AG09319 (cell line): ENCODE measurements at places on chromosomes 11 and 22.

DNA sequence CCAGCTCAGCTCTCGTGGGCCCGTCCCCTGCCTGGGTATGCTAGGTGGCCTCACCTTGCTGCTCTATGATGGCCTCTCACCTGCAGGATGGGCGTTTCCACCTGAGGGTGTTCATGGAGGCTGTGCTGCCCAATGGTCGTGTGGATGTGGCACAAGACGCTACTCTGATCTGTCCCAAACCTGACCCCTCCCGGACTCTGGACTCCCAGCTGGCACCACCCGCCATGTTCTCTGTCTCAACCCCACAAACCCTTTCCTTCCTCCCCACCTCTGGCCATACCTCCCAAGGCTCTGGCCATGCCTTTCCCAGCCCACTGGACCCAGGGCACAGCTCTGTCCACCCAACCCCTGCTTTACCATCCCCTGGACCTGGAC lies 2.1 kb downstream of the ZP1 start:
- no peak for DNase-seq

DNA sequence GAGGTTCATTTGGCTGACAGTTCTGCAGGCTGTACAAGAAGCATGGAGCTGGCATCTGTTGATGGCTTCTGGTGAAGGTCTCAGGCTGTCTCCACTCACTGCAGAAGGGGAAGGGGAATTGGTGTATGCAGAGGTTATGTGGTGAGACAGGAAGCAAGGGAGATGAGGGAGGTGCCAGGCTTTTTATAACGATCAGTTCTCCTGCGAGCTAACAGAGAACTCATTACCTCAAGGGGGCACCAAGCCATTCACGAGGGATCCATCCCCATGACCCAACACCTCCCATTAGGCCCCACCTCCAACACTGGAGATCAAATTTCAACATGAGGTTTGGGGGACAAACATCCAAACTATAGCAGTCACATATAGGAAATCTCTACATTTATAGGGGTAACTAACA lies 38.7 kb upstream of the E2F8 start:
- no peak for DNase-seq

DNA sequence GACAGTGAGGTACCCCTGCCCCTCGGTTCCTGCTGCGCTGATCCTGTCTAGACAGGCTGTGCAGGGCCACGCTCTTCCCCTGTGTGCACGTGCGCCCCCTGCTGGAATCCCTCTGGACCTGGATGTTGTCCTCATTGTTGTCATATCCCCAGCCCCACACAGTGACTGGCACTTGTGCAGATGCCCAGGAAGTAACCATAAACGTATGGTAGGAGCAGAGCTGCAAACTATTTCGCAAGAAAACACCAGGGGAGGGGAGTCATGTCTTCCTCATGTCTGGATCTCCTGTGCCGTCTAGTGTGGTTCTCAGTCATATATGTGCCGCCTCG lies 114.7 kb downstream of the CRYBB2 start:
- DNase-seq = no peak

DNA sequence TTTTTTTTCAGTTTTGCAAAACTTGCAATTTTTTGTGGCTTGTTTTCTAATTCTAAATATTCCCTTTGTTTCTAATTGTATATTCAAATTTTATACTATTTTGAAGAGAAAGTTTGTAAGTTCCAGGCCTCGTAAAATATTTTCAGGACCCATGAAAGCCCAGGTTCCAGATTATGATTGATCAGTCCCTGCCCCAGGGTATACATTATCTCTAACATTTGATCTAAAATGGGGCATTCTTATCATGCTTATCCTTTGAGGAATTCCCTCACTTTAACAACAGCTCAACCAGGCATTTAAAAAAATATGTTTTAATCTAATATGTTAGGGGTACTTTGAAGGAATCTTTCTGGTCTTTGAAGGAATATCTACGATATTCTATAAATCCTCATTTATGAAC lies 26.4 kb downstream of the CYB5R2 start:
- no peak for DNase-seq

GRCh38 chr22:29158546-29158945 lies 47.1 kb upstream of the EMID1 start:
- DNase-seq = no peak

DNA sequence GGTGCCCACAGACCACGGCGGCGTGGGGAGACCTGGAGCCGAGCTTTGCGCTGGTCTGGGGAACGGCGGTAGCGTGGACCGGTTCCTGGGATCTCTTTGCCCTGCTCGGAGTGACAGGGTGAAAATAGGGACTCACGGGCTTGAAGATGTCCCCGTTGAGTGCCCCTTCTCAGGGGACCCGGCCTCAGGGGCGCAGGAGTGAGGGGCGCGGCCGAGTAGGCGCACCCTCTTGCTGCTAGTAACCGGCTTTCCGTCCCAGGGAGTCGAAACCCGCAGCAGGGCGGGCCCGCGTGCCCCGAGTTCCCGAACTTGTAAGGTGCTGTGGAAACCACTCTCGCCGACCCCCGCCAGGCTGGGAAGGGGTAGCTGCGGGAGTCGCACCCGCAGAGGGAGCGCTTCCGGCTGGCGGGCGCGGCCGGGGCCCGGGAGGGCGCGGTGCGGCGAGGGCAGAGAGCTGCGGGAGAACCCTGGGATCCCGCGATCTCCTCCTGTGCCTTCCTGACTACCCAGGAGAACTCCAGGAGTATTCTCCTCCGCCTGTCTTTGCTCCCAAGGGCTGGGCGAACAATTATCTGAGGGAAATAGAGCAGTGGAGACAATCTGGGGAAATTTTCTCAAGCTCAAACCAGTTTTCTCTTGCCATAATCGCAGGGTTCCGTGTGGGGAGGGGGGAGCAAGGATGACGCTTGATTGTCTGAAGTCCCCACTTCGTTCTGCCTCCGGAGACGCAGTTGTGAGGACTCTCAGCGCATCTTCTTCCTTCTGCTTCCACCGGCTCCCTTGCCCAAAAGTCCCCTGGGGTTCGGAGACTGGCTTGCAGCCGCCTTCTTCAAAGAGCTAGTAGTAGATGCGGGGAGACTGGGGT lies 666 bp downstream of the NELL1 start:
- no peak for DNase-seq

DNA sequence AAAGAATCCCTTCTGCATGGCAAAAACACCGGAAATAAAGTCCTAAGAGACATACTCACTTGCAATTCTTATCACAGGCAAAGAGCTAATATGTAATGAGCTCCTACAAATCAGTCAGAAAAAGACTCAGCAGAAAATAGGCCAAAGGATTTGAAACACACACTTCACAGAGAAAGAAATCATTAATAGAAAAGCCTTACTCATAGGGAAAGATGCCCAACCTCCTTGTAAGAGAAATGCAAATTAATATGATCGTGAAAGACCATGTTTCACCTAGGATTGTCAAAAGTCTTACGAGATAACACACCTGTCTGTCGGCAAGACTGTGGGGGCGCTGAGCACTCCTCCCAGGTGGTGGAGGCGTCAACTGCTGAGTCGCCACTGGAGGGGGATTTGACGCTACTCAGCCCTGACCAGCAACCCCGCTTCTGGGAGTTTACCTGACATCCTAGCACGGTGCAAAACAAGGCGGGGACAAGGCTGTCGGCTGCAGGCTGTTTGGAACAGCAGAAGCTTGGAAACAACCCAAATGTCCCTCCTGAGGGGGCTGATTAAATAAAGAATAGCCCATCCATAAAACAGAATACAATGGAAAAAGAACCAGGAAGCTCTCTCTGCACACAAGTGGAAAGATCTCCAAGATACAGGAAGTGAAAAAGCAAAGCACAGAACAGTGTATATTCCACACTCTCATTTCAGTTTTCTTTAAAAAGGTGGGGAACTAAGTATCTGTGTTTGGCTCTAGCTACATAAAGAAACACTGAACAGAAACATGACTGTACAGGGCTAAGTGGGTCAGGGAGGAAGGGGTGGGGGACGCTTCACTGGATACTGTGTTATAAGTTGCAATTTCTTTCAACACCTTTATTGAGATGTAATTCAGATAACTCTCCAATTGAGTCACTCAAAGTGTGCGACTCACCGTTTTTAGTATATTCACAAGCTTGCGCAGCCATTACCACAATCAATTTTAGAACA lies 11.5 kb downstream of the CSNK1E start:
- no peak for DNase-seq

DNA sequence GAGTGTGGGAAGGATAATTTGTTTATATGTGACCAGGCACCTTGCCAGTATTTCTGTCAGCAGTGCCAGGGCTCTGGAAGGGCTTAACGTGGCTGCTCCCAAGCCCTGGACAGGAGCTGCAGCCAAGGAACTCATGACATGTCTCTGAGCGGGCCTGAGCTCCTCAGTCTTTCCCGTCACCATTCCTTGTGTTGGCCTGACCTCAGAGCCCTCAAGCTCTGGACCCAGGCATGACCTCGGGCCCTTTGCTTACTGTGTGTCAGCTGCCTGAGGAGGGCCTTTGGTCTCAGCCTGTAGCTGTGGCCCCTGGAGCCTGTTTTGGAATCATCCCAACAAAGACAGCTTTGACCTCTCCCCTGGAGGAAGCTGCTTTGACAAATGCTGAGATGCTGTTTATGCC lies 264.1 kb upstream of the PLET1 start:
- DNase-seq = no peak

DNA sequence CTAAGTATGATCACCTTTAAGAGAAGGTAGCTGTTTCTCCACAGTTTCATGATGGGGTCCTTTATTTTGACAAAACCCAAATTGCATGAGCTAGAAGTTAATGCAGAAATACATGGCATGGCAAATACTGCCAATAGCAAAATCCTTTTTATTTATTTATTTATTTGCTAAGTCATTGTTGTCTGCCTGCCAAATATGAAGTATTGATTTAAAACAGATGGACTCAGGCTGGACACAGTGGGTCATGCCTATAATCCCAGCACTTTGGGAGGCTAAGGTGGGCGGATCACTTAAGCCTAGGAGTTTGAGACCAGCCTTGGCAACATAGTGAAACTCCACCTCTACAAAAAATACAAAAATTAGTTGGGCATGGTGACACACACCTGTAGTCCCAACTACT lies 52.4 kb downstream of the LARGE2 start:
- DNase-seq = peak; percentile 58

- no peak for DNase-seq
These were observed 2.7 kb downstream of the TMEM123 start for GRCh38 chr11:102449651-102450570.

GRCh38 chr11:126808836-126809235 lies 191.7 kb downstream of the KIRREL3 start:
- no peak for DNase-seq

DNA sequence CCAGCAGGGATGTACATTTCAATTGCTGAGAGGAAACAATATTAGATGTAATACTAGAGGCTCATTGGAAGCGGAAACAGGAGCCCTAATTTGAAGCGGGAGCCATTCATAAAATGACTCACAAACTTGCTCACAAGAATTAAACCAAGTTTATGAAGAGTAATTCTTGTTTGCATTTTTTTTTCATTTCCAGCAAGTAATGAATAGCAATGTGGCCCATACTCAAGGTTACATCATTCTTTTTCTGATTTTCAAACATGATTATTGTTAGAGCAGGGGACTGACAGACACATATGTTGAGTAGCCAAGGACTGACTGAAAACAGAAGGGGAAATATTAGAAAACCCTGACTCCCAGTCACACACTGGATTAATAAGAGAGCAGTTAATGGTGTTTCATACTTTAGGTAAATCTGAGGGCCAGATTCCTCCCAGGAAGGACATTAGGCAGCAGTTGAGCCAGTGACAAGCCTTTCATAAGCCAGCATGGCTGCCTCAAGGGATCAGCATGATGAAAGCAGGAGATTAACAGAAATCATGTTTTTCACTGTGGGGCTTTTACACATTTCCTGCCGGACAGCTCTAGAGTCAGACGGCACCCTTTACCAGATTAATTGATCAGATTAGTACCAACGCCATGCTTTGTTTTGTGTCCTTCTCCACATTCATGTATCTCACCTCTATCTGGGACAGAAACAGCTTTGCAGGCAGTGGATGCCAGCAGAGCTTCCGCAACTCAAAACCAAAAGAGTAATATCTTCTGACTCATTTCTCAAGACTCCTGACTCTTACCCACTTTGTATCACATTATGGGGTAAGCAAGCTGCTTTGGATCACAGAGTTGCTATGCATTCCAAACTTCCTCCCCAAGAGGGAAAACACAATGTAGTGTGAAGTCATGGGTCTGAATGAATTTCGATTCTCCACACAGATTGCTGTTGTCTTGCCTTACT lies 831.6 kb downstream of the KCNA4 start:
- peak; percentile 67 for DNase-seq

DNA sequence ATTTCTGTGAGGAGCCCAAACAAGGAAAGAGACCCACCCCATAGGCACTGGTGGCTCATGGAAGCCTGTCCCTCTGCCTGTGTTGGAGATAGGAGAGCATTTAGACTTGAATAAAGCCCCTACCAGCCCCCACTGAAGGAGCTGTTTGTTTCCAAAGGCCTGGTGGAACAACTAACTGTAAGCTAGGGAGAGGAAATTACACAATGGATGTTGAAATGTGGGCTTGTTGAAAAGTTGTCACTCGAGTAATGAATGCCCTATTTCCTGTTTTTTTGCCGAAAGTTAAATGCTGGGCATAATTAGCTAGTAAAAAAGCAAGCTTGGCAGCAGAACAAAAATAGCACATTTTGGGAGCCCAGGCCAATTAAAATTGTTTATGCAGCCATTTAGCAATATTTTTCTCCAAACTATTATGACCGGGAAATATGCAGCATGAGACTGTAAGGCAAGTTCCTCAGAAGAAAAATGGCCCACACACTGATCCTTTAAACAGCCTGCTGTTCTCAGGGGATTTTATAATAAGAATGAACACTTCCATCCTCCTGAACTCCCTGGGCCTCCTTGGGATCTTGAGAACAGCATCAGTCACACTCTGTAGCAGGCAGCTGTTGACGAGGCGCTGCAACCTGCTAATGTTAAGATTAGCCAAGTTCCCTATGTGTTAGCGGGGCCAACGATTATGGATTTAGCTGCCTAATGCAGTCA lies 38.6 kb upstream of the LMO2 start:
- no peak for DNase-seq

DNA sequence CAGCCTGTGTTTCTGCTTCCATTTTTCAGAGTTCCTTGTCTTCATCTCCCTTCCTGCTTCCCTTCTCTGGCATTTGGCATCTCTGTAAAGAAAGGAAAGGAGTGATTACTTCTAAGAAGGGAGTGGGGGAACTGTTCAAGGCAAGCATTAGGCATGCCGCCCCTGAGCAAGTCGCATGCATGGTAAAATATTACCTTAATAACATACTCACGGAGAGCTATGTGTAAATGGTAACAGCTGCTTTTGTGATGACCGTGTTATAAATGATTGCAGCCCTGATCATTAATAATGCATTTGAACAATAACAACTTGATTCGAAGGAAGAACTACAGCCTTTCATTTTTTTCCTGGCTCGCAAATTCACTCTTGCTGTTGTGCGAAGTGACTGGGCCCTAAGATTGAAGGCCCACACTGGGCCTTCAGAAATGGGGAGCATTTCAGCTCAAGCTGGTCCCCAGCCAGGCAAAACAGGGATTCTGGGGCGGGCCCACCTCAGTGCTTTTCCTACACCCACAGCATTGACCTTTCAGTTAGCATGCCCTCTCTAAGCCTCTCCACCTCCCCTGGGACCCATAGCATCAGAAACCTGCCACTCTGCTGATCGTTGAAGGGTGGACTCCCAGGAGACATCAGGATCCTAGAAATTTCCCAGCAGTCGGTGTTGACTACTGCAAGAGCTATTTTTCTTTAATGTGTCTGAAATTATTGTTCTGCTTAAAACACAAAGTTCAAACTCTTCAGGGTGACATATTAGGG lies 263.0 kb upstream of the CADM1 start:
- no peak for DNase-seq

- no peak for DNase-seq
These were observed 1.1 kb downstream of the UCP3 start for GRCh38 chr11:74007691-74008372.
